ENCODE measurements at places on chromosomes 7 and 10.

- no peak for DNase-seq
Measured at GRCh38 chr7:156954941-156955340, 5.4 kb downstream of the NOM1 start.

GRCh38 chr10:84606428-84606827 is 278.0 kb downstream of the CCSER2 start:
- DNase-seq: no peak

DNA sequence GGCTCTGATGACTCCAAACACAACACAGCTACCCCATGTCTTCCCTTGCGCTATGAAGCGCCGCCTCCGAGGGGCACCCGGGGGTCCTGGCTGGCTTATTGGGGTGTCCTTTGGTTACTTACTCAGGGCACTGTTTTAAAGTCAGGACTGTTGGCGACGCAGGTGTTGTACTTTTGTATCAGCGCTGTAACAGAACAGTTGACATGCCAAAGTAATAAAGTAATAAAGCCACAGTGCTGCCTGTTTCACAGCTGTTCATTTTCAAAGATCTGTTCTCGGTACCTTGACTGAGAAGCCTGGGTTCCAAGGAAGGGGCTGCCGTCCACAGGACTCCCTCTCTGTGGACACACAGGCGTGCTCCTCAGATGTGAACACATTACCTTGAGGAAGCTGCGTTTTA is 64.1 kb downstream of the WDR37 start:
- DNase-seq: no peak

- DNase-seq: no peak
Measured at GRCh38 chr10:381805-382204, 246.6 kb downstream of the ZMYND11 start.

Data from NCI-H2081 (cell line).